ENCODE measurements at places on chromosomes 3 and 15.

DNA sequence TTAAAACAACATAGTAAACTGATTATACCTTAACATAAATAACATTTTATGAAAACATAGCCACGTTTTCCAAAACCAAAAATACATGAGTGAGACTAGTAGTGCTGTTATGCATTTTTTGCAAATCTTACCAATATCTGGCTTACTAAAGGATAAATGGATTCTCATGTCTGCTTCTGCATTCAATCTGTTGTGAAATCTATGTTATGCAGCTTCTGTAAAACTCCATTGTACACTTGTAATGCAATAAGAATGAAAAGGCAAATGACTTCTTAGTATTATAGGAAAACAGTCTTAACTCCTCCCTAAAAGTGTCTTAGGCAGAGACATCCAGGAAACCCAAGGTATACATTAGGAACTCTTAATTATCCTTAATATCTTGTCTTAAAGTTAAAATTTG is 330.9 kb upstream of the THBS1 start:
- DNase-seq: no peak

GRCh38 chr3:115099134-115099985 is 47.7 kb downstream of the ZBTB20 start:
- no peak for DNase-seq

DNA sequence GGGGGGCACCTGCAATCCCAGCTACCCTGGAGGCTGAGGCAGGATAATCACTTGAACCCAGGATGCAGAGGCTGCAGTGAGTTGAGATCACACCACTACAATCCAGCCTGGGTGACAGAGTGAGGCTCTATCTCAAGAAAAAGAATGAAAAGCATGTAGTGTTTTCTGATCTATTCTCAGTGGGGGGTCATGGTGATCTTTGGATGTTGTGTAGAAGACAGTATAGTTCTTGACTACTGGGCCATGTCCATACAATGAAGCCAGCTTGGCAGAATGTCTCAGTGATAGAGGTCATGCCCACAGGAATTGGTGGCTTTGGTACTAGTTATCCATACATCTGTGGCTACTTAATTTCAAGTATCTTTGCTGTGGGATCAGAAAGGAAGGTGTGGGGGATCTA is 26.8 kb upstream of the NANOGP8 start:
- DNase-seq: no peak

DNA sequence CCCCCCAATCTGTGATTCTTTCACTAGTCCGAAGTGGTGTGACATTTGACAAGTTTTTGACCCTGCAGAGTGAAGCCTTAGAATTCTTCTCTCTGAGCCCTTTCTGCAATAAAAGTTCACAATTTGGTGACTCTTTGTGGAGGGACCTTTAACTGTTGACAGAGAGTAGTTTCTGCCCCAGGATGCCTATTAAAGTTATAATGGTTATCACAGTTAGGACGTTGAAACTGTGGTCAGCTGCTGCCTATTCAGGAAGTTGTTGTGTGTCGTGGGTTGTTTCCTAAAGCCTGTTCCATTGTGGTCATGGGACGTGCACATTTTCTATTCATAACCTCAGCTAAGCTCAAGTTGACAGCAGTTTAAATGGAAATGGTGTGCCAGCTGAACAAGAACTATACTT is 274.5 kb downstream of the NEK10 start:
- DNase-seq: no peak

DNA sequence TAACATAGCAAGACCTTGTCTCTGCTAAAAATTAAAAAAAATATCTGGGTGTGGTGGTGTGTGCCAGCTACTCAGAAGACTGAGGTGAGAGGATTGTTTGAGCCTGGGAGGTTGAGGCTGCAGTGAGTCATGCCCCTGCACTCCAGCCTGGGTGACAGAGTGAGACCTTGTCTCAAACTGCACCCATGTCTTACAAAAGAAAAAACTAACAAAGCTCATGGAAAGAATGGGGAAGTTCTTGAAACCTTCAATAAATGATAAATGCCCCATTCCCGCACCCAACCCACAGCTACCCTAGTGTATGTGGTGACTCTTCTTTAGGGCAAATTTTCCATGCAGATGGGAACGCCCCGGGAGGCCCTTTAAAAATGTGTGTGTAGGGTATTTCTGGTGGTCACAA is 28.3 kb downstream of the RPLP1 start:
- no peak for DNase-seq

- no peak for DNase-seq
Measured at GRCh38 chr3:157618075-157618760, 115.0 kb upstream of the VEPH1 start.

DNA sequence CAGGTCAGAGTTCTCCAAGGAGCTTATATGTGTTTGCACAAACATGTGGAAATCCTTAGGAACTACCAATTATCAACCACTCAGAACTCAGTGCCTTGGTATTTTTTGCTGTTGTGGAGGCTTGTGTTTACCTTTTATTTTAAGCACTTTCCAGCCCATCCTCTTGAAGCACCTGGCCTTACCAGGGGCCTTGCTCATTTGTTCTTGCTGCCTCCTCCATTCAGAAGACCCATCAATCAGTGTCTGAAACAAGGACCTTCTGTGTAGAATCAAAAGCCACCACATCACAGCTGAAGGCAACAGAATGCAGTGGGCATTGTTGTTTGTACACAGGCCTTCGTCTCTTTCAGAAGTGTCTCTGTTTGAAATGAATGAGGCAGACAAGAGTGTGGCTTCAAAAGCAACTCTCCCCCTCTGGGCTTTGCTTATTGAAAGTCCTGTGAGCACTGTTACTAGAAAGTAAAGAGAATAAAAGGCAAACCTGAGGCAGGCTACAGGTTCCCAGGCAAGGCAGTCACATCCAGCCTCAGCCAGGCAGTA is 24.5 kb upstream of the LIPC start:
- no peak for DNase-seq

DNA sequence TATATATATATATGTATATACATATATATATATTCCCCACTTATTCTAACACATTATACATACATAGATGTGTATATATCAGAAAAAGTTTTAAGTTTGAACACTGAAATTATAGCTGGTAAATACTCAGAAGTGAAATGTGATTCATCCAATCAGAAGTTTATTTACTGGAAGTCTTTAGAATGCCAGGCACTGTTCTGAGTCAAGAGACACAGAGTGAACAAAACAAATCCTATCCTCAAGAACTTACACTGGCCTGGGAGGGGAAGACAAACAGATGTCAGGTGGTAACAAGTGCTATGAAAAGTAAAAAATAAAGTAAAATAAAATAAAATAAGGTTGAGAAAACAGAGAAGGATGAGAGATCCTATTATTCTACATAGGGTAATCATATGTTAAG is 13.4 kb downstream of the DHX36 start:
- DNase-seq: no peak

GRCh38 chr3:124780761-124781475 is 50.7 kb downstream of the UMPS start:
- DNase-seq: no peak

DNA sequence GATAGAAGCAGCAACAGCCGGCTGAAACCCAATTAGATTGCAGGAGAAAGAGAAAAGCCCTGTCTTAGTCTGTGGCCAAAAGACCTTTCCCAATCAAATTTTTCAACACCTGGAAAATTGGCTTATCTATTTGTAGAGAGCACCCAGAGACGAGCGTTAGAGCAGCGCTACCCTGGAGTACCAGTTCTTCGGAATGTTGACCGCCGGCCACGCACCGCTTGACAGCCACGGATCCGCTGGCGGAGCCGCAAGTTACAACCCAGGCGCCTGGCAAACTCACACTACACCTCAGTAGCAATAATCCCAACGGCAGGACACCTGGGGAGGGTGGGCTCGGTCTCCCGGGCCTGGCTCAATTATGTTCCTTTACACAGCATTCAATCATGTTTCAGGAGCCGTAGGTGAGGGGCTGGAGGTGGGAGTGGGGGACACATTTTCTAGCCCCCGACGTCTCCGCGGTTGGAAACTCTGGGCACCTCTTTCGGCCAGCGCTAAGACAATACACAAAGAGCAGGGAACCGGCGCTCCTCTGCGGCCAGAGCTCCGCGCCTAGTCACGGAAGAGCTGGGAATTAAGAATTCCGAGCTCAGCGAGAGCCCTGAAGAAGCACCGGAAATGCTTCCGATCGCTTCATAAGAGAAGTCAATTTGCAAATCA is 1.2 kb downstream of the MB21D2 start:
- DNase-seq: no peak

DNA sequence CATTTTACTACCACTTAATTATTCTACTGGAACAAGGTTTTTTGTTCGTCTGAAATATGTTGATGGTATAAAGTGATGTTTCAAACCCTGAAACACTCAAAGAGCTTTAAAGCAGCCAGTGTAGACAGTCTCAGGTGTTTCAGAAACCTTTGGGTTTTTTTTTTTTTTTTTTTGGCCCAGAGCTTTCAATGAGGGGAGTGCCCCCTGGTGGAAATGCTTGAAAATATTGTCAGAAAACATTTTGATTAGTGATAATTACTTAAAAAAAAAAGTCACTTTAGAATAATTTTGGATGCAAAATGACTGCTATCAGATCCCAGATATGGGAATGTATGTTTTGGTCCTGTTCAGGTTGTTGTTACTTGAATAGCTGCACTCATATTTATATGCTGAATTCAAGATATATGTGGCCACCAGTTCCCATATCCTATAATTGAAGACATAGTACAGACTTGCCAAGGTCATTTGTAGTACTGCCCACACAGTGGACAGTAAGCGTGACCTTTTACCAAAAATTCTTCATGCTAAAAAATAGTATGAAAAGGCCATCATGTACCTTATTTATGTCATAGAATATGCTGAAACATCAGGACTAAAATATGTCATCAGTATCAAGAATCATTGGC is 35.9 kb downstream of the SATB1 start:
- DNase-seq: peak; percentile 24

DNA sequence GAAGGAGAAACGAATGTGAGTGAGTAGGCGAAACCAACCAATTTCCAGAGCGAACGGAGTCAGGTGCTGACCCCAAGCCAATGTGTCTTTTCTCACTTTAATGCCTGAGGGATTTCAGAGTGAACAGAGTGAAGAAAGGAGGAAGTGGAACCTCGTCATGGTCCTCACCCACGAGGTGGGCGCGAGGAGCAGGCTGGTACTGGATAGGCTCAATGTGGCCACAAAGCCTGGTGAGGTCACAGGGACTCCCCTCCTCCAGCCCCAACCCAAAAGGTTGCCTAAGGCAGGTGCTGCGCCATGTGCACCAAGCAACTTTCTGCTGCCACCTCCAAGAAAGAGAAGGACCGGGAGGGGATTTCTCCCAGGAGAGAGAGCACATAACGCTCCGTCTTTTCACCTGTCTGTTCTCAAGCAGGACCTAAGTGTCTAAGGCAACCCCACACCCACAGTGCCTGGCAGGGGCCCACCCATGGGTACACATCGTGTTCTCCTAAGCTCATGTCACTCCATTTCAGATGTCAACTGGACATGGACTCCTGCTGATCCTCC is 3.8 kb downstream of the NRROS start:
- peak; percentile 33 for DNase-seq

DNA sequence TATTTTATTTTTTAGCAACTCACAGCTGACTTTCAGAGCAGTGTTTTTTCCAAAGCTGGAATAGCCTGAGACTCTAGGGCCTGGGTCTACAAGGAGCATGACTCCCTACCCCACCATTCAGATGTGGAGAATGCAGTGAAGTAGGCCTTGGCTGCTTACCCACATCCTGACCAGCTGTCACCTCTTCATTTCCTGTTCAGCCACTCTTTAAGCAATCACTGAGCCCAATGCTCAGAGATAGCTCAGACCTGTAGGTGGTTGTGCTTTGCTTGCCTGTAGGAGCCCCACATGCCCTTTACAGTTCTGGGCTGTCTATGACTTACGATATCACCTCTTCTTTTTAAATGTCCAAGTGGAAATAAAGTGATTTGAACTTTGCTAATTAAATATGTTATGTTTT is 148.1 kb downstream of the NEK11 start:
- DNase-seq: no peak

DNA sequence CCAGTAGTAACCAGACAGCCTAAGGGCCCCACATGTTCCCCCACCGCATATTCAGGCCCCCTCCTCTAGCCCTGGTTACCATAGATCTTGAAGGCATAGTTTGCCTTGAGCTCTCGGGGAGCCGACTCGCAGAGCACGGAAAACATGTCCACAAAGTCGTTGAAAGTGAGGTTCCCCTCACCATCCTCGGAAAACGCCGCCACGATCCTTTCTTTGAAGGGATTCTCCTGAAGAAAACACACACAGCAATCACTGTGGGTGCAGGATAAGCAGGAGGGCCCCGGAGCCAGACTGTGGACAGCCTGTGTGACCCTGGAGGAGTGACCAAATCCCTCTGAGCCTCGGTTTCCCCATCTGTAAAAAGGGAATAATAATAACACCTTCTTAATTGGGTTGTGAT is 16.8 kb downstream of the SH2D7 start:
- no peak for DNase-seq

DNA sequence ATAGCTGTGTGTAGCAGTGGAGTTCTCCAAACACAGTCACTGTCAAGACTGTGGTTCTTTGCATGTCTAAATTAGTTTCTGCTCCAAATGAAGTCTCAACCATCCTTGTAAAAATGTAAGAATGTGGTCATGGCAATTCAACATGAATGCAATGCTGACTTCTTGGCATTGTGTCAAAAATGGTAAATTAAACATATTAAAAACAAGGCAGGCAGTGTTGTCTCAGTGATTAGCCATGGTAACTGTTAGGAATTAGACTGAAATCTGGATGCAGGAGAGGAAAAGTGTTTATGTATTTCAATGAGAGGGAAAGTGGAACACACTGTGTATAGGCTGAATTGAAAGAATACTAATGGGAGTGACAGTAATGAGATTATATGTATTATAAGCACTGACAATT is 597.2 kb downstream of the EDEM1 start:
- no peak for DNase-seq
